Immature natural killer cell (primary cell): ENCODE measurements at places on chromosomes 1 and 21. TPM values are rescaled to one million over a fixed set of nuclear protein-coding genes. Genes with fewer than 3 reads are reported as not detected.
A peak's percentile ranks its signal among the peaks of the same experiment; 100 is the strongest.

DNA sequence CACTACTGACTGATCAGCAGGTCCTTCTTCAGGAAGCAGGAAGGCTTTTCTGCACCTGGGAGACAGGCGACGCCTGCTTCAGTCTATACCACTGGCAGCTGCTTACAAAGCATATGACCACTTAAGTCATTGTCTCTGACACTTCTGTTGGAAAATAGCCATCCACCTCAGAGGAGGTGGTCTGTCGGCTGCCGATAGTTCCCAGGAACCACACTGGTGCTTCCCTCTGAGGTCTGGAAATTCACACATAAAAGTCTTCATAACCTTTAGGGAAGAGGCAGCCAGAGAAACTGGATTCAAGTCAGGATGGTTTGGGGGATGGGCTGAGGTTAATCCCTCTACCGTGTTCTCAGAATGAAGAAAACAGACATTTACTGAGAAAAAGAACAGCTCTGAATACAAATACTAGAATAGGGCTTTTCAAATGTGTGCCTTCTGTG, 15.6 kb upstream of the SRP9 start:
- DNase-seq, result no peak

- DNase-seq, result no peak
Measured at GRCh38 chr1:35210321-35211119, 17.6 kb upstream of the SFPQ start.

DNA sequence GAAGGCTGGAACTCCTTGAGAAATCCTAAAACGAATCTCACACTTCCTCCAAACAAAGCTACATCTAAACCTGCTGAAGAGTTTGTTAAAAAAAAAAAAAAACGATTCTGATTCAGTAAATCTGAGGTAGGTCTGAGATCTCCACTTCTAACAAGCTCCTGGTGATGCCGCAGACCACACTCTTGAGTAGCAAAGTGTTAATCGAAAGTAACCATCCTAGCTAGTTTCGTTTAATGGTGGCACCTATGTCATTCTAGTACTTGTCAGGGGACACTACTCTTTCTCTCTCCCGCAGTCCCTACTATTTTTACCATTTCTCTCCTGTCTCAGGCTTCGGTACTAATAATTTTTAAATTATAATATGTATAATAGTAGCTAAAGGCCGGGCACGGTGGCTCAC, 2.1 kb downstream of the CLCC1 start:
- no peak for DNase-seq

- DNase-seq, result no peak
Measured at GRCh38 chr1:202953392-202953791, 4.7 kb downstream of the ADIPOR1 start.

Gene RGS13
- not detected for polyA plus RNA-seq

- DNase-seq, result no peak
Measured at GRCh38 chr1:73953186-73953585, 244.8 kb downstream of the LRRIQ3 start.

DNA sequence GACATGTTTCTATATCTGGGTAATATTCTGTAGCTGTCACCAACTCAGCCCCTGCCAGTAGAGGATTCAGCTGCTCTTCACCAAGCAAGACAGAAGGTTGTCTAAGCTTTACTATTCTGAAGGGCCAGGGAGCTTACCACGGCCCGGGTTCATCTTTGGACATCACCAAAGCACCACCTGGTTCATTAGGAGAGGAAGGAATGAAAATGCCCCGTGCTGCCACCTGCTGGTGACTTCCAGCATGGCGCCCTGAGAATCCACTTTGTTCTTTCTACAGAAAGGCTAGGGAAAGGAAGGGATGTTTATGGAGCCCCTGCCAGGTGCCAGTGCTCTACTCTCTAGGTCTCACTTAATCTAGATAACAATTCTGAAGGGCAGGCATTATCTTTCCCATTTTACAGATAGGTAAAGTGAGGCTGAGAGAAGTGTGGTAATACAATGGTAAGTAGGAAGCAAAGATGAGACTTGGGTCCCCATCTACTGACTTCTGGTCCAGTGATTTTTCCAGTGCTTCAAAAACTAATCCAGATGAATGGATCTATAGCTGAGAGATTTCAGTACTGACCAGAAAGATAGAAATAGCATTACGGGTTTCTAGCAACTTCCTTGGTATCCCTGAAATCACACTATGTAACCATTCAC, 79.5 kb downstream of the BEND5 start:
- peak; percentile 11 for DNase-seq

GRCh38 chr1:18480315-18481189, at the start of gene KLHDC7A:
TSS of gene KLHDC7A (plus strand) at chr1:18480930. CDS start at chr1:18480982, 52 bp downstream.
- no peak for DNase-seq

GRCh38 chr1:90413519-90413918, 303.6 kb downstream of the BARHL2 start:
- DNase-seq, result no peak

DNA sequence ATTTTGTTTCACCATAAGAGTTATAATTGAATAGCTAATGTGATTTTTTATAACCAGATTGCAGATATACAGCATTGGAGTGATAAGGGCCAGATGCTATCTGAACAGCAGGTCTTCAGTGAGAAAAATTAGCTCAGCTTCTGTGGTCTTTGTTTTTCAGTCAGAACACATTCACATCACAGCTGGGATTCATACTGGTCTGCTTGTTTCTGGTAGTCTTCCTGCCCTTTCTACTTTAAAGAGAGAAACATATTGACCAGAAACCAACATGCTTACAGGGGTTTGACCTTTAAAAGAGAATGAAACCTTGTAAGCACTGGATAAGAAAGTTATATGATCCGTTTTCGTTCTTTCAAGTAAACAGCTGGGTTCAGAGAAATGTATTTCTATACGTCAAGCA, 213.7 kb upstream of the TMPRSS15 start:
- DNase-seq, result no peak

Gene KCNJ10
- not detected for polyA plus RNA-seq

GRCh38 chr1:184691719-184692324, 62.8 kb downstream of the EDEM3 start:
- DNase-seq, result peak; percentile 7

- DNase-seq, result no peak
Measured at GRCh38 chr1:67988066-67988465, 62.4 kb downstream of the DIRAS3 start.

DNA sequence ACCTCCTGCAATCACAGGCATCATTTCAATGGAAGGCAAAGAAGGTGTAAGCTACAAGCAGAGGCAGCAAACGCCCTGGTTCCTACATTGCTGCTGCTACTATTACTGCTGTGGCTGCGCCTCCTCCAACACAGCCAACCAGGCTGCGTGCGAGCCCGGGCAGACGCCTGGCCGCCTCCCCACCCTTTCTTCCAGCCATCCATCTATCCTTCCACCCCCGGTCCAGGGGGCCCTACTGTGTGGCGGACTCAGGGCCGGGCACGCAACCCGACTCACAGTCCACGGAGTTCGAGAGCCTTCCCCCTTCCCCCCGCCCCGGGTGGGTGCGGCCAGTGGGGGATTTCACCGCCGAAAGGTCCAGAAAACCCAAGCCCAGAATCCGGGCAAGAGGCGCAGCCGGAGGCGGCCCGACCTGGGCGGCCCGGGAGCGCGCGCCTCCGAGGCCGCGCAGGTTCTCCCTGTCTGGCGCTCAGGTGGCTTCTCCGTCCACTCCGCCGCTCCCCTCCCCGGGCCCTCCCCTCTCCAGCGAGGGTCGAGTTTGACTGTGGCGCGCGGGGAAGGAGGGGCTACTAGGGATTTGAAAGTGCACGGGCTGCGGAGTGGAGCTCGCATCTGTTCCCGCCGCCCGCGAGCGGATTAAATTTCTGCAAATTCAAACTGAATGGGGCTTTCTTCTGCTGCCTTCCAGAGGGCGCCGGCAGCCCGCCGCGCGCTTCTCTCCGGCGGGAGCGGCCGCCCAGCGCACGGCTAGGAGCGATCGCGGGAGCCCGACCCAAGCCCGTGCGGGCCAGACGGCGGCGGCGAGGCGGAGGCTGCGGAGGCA, at the start of gene HUNK:
HUNK (plus strand) TSS at position 569 of the 823 bp plus-strand sequence. CDS start 655 bp downstream, outside the sequence.
- DNase-seq, result no peak

DNA sequence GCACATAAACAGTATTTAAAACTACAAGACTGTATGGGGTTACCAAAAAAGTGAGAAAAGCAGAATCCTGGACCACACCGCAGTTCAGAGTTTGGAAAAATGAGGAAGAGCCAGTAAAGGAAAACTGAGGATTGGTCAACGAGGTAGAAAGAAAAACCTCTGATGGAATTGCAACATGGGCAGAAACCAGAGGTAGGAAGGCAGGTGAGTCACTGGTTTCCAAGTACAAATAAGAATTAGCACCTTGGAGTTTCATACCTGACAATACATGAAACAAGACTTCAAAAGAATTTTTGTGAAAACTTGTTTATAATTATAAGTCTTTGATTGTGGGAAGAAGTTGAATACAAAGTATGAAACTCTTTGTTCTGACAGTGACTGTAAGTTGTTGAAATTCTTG, 533.7 kb upstream of the DAB1 start:
- no peak for DNase-seq

GRCh38 chr21:45639206-45640000, 4.1 kb upstream of the PCBP3 start:
- no peak for DNase-seq

DNA sequence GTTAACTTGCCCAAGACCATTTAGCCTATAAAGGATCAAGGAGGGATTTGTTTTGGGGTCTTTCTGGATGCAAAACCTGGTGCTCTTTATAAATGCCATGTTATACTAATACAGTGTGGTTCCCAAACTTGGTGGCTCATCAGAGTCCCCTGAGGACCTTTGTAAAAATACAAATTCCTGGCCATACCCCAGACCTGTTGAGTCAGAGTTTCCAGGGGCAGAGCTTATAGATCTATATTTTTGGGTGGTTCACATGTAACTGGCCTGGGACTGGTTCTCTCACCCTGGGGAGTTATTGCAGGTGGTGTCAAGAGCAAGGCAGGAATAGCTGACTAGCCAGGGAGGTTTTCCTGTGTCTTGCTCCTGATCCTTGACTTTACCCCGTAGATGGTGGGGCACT, 136.9 kb upstream of the HNRNPU start:
- DNase-seq, result no peak

DNA sequence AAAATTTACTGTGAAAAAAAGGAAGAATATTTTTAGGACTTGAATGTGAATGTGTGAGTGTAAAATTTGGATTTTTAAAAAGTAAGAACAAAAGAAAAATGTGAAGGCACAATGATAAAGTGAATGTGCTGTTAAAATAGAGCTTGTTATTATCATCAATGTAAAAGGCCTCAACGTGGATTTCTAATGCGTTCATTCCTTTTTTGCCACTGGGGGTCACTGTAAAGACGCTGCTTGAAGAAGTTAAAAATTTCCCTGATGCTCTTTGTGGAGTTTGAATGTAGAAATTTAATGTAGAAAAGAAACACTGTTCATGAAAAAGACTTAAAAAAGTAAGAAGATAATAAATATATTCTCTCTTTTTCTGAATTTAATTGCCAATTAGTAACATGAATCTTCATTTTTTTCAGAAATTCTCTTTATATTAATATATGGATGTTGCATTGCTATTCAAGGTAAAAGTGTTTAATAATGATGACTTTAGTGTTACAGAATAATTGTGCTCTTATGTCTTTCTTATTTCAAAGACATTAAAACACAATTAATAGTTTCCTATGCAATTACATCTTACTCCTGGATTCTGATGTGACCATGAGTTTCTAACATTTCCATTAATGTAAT, 161.5 kb downstream of the DNM3 start:
- peak; percentile 18 for DNase-seq

Gene SGIP1
- polyA plus RNA-seq, result not detected

DNA sequence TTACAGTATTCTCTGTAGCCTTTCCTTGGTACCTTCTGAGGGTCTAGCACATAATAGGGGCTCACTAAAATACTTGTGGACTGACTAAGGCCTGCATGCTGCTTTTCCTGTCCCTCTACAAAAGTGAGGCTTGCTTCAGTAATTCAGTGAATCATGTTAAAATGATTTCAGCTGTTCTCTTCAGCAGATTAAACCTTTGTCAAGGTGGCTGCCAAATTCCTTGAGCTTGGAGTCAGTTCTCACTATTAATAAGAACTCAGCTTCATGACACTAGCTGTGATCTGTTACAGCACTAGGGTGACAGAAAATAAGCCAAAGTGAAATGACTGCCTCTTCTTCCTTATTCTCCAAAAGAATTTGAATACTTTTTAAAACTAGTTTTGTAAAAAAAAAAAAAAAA, 128.8 kb downstream of the KCNN3 start:
- no peak for DNase-seq

GRCh38 chr1:183152180-183152579, 33.9 kb upstream of the LAMC2 start:
- no peak for DNase-seq

DNA sequence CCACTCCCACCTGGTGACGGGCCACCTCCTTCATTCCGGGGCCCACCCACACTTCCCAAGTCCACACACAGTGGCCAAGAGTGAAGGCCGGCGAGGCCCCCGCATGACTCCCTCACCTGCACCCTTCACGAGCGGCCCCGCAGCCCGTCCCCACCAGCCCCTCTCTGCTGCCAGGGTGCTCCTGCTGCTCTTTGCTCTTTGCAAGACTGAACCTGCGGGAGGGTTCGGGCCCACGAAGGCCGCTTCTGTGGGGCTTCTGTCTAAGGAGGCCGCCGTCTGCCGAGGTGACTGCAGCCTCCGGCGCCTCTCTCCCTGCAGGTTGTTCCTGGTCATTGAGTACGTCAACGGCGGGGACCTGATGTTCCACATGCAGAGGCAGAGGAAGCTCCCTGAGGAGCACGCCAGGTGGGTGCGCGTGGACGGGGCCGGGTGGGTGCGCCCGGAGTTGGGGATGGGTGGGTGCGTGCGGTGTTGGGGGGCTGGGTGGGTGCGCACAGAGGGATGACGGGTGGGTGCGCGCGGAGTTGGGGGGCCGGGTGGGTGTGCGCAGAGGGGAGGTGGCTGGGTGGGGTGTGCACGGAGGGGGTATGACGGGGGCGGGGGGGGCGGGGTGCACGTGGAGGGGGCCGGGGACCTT, 25.3 kb downstream of the FAAP20 start:
- no peak for DNase-seq

Gene SPRR1A
- not detected for polyA plus RNA-seq

GRCh38 chr1:223873044-223873443, 27.3 kb upstream of the TP53BP2 start:
- DNase-seq, result no peak

DNA sequence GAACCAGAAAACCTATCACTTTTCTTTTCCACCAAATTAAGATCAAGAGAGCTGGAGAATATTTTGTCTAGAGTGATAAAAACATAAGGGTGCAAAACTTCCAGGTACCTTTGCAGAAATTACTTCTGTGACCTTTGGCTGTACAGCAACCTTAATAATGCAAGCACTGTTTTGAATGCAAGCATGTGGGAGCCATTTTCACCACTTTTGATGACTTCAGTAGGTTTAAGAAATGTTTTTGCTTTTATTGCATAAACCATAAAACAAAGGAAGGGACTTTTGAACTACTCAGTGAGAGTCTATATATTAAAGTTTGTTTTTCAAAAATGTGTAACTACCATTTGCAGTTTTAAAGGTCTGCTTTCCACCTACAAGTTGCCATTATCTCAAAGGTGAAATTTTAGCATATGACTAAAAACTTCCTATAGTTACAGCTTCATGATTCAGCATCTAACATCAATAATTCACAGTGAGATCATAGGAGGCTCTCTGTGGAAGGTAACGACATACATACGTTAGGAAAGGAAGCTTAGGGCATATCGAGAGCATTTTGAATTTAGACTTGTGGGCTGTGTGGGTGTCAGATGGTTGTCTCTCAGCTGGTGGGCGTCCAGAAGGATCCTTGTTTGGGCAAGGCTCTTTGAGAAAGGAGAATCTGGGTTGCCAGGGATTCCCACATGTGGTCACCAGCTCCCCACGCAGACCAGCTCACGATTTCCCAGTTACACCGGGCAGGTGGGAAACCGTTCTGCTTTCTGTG, 1.1 kb upstream of the GADD45A start:
- DNase-seq, result no peak

- DNase-seq, result no peak
Measured at GRCh38 chr1:232956081-232956480, 5.7 kb downstream of the NTPCR start.

GRCh38 chr1:164912290-164912689, 353.3 kb downstream of the PBX1 start:
- DNase-seq, result no peak
